ENCODE measurements at places on chromosomes 2 and 18. TPM values are rescaled to one million over a fixed set of nuclear protein-coding genes. Genes with fewer than 3 reads are reported as not detected.

Gene IMP4
- 56.1 TPM for total RNA-seq

Gene CHST9
- total RNA-seq, result 1.6 TPM

Gene FHOD3
- total RNA-seq, result 1.8 TPM

Gene FBXO48
- 0.46 TPM for total RNA-seq

Gene NPPC
- not detected for total RNA-seq

Gene MAT2A
- 213 TPM for total RNA-seq

Gene SPATA3
- not detected for total RNA-seq

Gene ALK
- total RNA-seq, result 0.20 TPM

Gene TOGARAM2
- total RNA-seq, result 16.8 TPM

DNA sequence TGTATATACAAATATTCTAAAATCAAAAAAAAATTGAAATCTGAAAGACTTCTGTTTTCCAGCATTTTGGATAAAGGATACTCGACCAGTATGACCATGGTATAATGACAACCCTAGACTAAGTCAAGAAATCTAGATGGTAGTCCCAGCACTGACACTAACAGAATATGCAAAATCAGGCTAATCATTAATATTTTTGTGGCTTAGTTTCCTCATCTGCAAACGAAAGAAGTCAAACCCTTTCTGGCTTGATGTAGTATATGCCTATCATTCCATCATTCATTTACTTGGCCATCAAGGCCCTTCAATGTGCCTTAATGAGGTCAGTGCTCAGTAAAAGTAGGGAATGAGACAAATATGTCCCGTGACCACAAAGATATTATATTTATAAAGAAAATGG, 83.5 kb downstream of the NCKAP5 start:
- no peak for DNase-seq

DNA sequence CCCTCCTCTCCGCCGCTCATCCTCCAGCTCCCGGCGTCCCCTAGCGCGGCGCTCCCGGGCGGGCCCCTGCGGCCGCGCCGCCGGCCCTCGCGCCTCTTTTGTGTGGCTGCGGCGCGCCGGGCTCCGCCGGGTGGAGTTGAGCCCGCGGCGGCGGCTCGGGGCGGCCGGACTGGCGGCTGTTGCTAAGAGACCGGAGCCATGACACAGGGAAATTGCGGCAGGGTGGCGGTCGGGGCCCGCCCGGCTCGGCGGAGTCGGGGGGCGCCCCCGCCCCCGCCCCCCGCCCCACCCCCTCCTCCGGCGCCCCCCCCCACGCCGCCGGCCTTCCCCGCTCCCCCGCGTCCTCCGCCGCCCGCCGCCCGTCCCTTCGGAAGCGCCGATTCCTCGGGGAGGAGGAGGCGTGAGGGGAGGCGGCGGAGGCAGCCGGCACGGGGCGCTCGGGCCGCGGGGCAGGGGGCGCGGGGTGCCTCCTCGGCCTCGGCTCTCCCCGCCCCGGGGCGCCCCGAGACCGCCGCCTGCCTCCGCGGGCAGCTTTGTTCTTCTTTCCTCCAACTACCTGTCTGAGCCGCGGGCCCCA, at the start of gene TMEM200C:
TMEM200C (minus strand) TSS at position 224 of the 577 bp plus-strand sequence. CDS start 3,459 bp downstream, outside the sequence.
- DNase-seq, result peak; percentile 42

DNA sequence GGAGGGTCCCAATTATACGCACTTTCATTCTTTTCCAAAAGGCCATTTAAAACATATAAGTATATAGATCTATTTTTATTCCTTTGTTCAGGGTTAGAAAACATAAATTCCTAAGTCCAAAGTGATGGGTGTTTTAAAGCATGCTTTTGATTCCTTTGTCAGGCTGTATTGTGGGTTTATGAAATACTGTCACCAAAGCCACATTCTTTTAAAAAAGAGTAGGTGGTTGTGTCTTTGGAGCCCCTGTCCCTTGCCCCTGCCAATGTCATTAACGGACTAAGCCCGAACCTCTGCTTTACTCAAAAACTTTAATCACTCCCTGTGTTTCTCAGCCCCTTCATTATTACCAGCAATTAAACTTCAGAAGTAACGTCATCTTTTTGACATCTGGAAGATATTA, 104.9 kb upstream of the APCDD1 start:
- DNase-seq, result no peak

- DNase-seq, result no peak
These were observed 119.0 kb upstream of the SYT4 start for GRCh38 chr18:43396266-43396665.

DNA sequence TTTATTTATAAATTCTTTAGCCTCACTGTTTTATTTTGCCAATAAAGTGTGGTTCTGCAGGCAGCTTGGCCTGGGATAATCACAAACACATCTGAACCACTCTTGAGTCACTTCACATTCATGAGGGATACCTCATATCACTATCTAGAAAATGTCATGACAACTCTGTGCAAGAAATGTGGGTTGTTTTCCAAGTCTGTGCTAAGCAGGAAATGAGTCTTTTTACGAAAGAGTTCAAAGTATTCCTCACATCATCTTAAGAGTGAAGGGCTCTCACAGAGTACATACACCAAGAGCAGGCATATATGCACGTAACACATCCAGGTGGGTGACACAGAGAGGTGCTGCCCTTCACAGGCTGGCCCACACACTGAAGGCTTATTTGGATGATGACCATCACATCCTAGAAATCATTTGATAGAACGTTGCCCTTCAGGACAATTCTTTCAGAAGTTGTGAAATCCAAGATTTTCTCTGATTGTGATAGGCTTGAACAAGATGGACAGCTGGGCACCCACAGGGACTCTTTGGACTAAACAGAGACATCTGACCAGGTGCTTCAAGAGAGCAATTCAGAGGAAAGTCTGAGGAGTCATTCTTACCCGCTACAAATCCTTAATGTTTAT, 811.1 kb upstream of the LRATD1 start:
- no peak for DNase-seq

DNA sequence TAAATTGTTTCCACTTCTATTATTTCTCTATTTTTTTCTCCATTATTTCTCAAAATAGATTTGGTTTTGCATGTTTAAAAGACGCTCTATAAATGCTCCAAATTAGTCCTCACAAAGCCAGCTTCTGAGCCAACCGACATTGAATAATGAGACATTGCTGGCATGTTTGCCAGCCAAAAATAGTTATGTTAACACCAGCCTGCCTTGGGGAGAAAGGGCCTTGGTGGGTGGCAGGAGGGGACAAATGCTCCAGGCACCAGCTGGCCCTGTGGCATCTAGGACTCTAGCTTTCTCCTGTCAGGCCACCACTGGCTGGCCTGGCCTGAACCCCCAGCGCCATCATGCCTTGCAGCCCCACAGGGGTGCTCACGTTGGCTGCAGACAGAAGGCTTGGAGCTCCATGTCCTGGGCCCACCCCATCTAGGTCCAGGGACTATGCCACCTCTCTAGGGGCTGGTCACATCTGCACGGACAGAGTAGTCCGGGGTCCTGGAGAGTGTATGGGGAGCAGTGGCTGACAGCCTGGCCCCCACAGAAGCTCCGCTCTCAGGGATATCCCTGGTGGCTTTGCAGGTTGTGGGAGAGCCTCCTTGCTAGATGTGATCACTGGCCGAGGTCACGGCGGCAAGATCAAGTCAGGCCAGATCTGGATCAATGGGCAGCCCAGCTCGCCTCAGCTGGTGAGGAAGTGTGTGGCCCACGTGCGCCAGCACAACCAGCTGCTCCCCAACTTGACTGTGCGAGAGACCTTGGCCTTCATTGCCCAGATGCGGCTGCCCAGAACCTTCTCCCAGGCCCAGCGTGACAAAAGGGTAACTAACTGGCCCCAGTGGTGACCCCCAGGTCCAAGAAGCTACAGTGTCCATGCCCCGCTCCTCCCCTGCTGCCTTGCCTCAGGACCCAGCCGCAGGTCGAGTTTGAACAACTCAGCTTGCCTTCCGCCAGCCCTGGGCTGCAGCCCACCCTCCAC, 12.5 kb downstream of the ABCG8 start:
- no peak for DNase-seq

GRCh38 chr2:173002751-173003541, 72.7 kb upstream of the MAP3K20 start:
- DNase-seq, result no peak

DNA sequence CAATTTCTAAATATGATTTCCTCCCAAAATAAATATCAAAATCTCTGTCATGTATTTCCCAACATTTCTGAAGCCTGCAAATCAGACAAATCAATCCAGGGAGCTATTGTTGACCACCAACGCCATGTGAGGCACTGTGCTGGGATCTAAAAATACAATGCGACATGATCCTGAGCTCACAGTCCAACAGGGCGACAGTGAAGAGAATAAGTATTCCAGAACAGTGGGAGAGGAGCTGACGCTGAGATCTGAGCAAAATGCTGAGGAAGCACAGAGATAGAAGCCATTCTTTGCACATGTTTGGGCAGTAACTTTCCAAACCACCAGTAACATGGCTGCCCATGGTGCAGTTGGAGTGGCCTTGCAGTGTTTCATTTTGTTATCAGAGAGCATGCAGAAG, 412.5 kb downstream of the LRATD1 start:
- no peak for DNase-seq

GRCh38 chr2:66240286-66240685, 194.6 kb upstream of the MEIS1 start:
- no peak for DNase-seq

DNA sequence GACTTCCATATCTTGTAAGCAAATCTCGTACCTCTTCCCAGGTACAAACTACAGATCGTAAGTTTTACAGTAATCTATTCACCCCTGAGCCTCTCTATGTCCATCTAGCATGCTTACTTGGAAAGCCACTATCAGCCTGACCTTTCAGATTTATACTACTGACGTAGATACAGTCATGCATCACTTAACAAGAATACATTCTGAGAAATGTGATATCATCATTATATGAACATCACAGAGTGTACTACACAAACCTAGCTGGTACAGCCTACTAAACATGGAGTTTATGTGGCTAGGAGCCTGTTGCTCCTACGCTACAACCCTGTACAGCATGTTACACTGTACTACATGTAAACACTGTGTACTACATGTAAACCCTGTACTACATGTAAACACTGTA, 293.2 kb upstream of the ZNF804A start:
- DNase-seq, result no peak

GRCh38 chr2:214604861-214605260, 194.0 kb downstream of the VWC2L start:
- no peak for DNase-seq

DNA sequence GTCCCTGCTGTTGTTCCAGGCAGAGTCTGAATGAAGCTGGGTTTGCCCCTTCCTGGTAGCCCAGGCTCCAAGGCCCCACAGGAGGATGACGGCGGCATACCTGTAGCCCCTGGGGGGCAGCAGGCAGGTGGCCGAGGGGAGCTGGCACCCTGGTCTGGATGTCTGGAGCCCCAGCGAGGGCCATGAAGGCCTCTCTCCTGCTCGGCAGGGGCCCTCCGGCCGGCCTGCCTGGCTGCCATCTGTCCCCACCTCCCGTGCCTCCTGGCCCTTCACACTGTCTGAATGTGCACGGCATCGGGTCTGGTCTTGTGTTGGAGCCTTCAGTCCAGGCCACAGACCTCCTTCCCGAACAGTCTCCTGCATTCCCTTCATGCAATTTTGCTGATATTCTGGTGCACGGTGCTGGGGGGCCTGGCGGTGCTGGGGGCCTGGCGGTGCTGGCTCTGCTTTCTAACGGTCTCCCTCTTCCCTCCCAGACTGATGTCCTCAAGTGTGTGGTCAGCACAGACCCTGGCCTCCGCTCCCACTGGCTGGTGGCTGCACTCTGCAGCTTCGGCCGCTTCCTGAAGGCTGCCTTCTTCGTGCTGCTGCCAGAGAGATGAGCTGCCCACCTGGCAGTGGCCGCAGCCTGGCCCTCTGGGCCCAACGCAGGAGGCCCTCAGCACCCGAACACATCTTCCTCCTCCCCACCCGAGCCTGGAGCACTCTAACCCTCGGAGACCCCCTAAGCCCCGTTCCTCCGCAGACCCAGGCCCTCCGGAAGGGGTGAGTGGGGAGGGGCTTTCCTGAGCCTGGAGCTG, 13.5 kb downstream of the BOK start:
- no peak for DNase-seq

- peak; percentile 14 for DNase-seq
These were observed 313.2 kb upstream of the HS6ST1 start for GRCh38 chr2:128631698-128632500.

GRCh38 chr2:37896319-37896718, 28.8 kb upstream of the RMDN2 start:
- no peak for DNase-seq

DNA sequence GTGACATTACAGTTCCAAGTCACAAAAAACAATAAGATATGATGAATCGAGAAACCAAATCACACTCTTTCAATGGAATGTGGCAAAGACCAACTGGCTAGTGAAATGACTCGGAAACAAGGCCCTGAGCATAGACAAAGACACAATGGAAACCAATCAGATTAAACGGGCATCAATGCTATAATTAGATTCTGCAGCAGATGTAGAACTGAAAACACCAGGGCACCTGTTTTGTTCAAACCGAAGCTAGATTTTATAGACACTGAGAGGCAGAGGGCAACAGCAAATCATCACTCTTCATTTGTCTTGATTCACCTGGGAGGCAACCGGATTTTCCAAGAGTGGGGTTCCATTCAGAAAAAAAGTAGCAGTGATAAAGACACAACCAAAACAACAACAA, 92.8 kb upstream of the BARD1 start:
- DNase-seq, result no peak

GRCh38 chr18:51726614-51727013, 529.1 kb upstream of the MEX3C start:
- no peak for DNase-seq

DNA sequence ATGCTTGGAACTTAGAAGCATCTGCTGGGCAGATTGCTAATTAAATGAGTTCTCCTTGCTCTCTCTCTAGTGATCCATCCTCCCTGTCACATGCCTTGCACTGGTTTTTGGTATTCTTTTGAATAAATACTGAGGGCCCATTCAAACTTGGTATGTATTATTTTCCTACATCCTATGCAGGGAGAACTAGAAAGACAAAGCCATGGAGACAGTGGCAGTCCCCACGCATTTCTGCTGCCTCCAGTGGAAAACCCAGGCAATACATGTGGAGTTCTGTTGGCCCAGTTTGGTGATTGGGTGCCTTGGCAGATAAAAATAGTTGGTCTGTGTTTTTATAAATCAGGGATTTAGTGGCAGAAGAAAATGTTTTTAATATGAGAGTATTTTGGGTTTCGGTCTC, 68.7 kb downstream of the DIS3L2 start:
- no peak for DNase-seq

DNA sequence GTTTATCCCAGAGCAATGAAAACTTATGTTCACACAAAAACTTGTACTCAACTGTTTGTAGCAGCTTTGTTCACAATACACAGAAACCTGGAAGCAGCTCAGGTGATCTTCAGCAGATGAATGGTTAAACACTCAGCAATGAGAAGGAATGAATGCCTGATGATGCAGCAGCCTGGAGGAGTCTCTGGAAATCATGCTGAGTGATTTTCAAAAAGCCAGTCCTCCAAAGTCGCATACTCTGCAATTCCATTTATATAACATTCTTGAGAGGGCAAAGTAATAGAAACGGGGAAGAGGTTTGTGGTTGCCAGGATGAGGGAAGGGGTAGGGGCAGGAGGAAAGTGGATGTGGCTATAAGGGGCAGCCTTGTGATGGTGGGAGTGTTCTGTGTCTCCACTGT, 108.1 kb downstream of the CTIF start:
- DNase-seq, result no peak

Data from upper lobe of left lung (tissue), 6 donors.